G401 (cell line): ENCODE measurements at places on chromosomes 13 and 19. TPM values are rescaled to one million over a fixed set of nuclear protein-coding genes. Genes with fewer than 3 reads are reported as not detected.

Gene ZNF560
- not detected in 2 replicates for total RNA-seq

Gene KLK5
- 0.58 TPM in 1 of 2 replicates, not detected in the other for total RNA-seq

Gene SYNGR4
- not detected in 2 replicates for total RNA-seq

Gene PSG3
- 64.4 and 66.1 TPM in 2 replicates for total RNA-seq

Gene PALM3
- total RNA-seq, result 14.8 and 23.1 TPM in 2 replicates

Gene MCEMP1
- total RNA-seq, result not detected in 2 replicates

Gene ERICH6B
- not detected in 2 replicates for total RNA-seq

Gene PRX
- total RNA-seq, result 5.6 and 5.9 TPM in 2 replicates

Gene GARIN5A
- 0.10 and 1.5 TPM in 2 replicates for total RNA-seq

Gene METTL21C
- not detected in 2 replicates for total RNA-seq

Gene CD33
- total RNA-seq, result 1.4 TPM in 1 of 2 replicates, not detected in the other

Gene SPACA4
- total RNA-seq, result 0.55 TPM in 1 of 2 replicates, not detected in the other

Gene ZNF665
- total RNA-seq, result not detected in 2 replicates

Gene TRPC4
- total RNA-seq, result not detected in 2 replicates

Gene LINGO3
- not detected in 2 replicates for total RNA-seq

Gene KIR2DL1
- not detected in 2 replicates for total RNA-seq

Gene AMER2
- total RNA-seq, result not detected in 2 replicates

Gene NTN5
- 1.3 TPM in 1 of 2 replicates, not detected in the other for total RNA-seq

Gene KMT2B
- total RNA-seq, result 2.5 and 4.6 TPM in 2 replicates

Gene B3GNT3
- not detected in 2 replicates for total RNA-seq

Gene DIRAS1
- 13.5 and 13.7 TPM in 2 replicates for total RNA-seq

Gene IGSF23
- not detected in 2 replicates for total RNA-seq

Gene SMIM44
- total RNA-seq, result not detected in 2 replicates

Gene RGCC
- total RNA-seq, result 3.4 and 4.3 TPM in 2 replicates

Gene PAF1
- 54.0 and 61.7 TPM in 2 replicates for total RNA-seq

Gene CGB5
- total RNA-seq, result not detected in 2 replicates

Gene TICAM1
- total RNA-seq, result not detected in 2 replicates

Gene SIGLEC11
- total RNA-seq, result not detected in 2 replicates

Gene RGS9BP
- total RNA-seq, result 5.4 and 7.8 TPM in 2 replicates

Gene ZNF627
- 28.9 and 35.6 TPM in 2 replicates for total RNA-seq

Gene NDUFA13
- total RNA-seq, result 182 and 261 TPM in 2 replicates

Gene RNF225
- total RNA-seq, result not detected in 2 replicates
